ENCODE measurements at places on chromosomes 3 and 15.

DNA sequence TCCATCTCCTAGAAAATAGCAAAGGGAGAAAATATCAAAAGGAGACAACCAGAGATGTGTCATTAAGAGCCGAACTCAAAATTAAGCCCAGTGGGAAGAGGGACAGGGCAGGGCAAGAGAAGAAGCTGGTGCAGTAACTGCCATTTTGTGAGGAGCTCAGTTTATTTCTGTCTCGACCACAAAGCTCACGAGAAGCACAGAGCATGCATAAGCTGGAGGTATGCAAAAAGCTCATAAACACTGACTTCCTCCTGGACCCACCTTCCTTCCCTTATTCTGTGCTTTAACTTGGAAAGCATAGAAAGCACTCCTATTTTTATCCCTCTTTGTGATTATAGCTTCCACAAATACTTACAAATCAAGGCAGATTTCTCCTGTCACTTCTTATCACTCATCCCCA is 81.3 kb downstream of the DGKG start:
- H3K27me3 ChIP-seq = peaks cover 15% of the 10 kb centered on the region
- no peak overlapping the region for H3K4me3 ChIP-seq
- no peaks in the 10 kb centered on the region for H3K36me3 ChIP-seq
- no peak overlapping the region for H3K27ac ChIP-seq

DNA sequence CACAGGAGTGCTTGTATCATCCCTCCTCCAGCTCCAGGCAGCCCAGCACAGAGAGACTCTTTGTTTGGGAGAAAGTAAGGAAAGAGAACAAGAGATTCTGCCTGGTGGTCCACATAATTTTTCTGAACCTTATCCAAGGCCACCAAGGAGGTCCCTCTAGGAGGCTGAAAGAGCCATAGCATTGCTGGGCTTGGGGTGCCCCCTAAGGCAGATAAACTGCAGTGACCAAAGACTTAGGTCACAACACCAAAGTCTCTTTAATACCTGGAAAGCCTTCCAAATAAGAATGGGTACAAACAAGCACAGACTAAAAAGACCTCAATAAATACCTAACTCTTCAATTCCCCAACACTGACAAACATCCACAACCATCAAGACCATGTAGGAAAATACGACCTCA is 310.2 kb upstream of the PPP2R3A start:
- no peak overlapping the region for H3K4me3 ChIP-seq

DNA sequence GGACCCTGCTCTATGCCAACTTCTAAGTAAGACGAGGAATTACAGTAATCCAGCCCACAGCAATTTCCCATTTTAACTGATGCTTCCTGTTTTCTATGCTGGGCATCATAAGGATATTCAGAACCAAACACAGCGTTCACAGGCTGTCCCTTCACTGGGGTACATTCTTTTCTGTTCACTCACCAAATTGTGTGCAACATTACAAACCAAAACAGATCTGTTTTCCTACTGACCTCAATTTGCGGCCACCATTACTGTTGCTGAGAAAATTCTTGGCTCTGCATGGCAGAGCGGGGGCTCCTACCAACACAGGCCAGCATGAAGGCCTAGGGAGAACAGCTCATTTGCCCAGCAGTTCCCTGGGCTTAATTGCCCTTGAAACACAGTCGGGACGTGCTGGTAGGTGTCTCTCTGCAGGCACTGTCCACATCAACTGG is 76.5 kb downstream of the MYO1E start:
- peaks cover 4% of the 10 kb centered on the region for H3K27me3 ChIP-seq
- H3K4me1 ChIP-seq = peaks cover 41% of the 10 kb centered on the region

DNA sequence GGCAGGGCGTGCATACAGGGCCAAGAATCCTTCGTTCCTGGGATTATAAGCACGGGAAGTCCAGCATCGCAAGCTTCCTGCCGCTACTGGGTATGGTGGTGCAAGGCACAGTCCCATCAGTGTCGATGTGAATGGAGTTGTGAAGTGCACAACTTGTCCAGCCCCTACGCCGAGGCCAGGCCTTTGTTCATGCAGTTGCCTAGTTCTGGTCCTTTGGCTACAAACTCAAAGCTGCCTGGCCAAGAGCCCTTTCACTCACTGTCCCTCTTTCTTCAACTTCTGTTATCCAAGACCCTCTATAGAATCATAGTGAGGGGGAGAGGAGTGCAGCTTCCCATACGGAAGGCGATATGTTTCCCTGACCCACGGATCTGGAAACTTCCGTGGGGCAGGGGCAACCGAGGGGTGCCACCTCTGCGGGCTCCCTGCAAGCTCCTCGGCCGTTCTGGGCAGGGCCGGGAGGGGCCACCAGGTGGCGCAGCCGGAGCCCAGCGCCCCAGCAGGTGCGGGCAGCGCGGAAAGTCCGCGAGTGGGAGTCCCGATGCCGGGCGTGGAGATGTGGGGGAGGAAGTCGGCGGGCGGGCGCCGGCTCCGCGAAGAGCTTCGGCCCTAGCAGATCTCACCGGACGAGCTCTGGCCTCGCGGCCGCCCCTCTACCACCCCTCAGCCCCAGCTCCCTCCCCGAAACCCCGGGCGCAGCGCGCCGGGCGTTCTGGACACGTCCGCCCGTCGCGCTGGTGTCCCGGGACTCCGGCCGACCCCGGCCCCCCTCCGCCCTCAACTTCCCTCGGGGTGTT is 693 bp downstream of the RASGRP1 start:
- DNase-seq = peak; percentile 95
- H3K27me3 ChIP-seq = no peaks in the 10 kb centered on the region
- H3K4me3 ChIP-seq = peak overlapping the region; percentile 99
- H3K4me1 ChIP-seq = peaks cover 55% of the 10 kb centered on the region

DNA sequence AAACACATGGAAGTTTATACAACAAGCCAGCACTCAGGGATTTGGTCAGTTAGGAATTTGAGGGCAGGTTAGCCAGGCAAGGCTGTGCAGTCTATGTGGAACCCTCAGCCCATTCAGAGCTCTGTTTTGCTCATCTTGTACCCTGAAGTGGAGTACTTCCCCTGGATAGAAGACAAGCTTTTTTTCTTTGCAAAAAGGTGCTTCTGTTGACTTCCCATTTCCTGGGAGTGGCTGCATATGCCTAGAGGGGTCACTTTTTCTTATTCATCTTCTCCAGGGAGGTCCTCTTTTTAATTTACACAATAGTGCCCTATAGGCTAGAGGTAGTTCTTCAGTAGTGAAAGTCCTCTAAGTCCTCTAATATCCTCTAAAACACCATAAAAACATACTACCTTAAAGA is 225.0 kb upstream of the P2RY1 start:
- no peak overlapping the region for H3K27ac ChIP-seq
- no peak overlapping the region for H3K4me3 ChIP-seq
- peaks cover 3% of the 10 kb centered on the region for H3K27me3 ChIP-seq
- no peak for DNase-seq
